ENCODE measurements at places on chromosomes 4 and X.

GRCh38 chr4:20764366-20764992 is 64.2 kb downstream of the PACRGL start:
- peak; percentile 25 for DNase-seq

DNA sequence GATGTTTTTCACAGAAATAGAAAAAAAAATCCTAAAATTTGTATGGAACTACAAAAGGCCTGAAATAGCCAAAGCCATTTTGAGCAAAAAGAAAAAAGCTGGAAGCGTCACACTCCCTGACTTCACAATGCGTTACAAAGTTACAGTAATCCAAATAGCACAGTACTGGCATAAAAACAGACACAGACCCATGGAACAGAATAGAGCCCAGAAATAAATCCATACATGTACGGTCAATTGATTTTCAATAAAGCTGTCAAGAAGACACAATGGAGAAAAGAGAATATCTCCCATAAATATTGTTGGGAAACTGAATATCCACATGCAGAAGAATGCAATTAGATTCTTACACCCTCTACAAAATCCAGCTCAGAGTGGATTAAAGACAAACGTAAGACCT is 208.2 kb downstream of the AFAP1 start:
- DNase-seq: no peak

GRCh38 chrX:150683536-150684146 is 9.6 kb upstream of the MTMR1 start:
- peak; percentile 35 for DNase-seq

DNA sequence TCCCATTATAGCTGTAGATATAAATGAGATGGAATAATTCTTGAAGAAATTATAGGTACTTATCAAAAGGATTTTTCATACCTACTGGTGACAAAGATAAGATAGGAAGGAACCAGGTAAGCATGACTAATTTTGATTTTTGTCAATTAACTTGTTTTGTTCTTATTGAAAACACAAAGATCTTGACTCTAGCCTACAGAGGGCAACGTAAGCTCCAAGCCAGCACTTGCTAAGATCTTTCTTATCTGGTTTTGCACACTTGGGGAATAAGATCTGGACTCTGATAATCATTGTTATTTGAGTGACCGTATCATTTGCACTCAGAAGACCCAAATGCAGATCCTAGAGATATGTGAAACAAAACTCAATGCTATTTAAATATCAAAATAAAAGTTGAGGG is 223.4 kb downstream of the VEGFC start:
- no peak for DNase-seq

DNA sequence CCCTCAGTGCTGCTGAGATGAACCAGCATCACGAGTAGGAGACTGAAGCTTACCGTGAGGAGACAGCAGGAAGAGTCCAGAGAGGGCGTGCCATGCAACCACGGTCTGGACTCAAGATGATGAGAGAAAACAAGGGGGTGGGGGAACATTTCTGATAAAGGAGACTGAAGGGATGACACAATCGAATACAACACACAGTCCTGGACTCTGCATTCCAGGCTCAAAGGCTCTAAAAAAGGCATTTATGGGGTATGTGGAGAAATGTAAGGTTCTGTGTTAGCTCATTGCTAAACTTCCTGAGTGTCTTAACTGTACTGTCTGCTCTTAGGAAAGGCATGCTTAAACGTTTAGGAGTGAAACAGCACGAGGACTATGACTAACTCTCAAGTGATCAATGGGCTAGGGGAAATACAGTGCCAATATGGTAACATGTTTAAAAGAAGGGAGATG is 20.6 kb upstream of the IRAK1 start:
- DNase-seq: peak; percentile 78

- DNase-seq: no peak
Measured at GRCh38 chrX:1593286-1594271, 2.2 kb downstream of the AKAP17A start.

GRCh38 chrX:41789374-41789773 is 65.4 kb downstream of the GPR82 start:
- no peak for DNase-seq

DNA sequence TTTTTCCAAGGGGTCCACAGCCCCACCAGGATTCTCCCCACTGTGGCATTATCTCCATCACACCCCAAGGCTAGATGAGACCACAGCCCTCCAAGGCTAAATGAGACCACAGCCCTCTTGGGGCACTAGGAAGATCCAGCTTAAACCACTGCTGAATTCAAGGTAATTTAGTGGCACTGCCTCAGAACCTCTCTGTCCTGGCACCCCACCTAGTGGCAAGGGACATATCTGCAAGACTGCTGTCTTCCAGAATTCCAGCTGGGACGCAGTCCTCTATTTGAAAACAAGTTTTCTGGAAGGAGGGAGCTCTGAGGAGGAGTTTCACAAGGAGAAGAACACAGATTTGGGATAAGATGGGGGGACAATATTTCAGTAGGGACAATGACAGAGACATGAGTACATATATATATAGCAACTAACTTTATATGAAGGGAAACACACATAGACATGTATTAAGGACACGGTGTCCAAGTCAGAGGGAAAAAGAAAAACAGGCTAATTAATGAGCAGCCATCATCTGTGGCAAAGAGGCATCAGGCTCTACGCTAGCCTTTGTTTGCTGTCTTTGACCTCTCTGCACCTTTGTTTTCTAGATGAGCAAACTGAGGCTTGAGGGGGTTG is 9.3 kb downstream of the CETN2 start:
- peak; percentile 20 for DNase-seq

GRCh38 chr4:48275247-48275646 is 5.6 kb upstream of the TEC start:
- DNase-seq: peak; percentile 24

DNA sequence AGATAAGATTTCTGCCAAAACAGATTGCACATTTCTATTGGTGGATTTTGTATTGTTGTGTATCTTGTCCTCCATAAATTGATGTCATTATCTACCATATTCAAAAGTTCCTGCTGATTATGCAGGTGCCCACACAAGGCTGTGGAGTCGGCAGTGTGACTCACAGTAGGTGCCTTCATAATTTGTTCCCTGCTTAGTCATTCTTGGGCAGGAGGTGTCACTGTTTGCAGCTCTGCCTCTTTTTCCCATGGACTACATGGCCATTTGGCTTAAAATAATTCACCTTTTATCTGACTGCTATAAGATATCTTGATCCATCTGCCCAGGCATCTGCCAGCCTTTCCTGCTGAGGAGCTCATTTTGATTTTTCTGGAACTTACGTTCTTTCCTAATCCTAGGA is 33.6 kb upstream of the ENPEP start:
- no peak for DNase-seq

DNA sequence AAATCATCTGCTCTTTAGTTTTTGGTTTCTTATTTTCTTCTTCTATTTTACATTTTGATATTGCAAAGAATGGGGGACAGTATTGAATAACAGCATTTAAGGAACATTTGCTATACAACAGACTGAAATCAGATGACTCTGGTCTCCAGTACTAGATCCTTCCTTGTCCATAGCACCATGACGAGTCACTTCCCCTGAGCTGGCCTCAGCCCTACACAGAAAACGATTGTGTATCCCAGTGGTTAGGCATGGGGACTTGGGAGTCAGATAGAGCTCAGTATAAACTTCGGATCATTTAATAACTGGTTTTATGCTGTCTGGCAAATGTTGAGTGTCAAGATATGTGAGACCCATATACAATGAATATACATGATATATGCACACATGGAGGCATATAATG is 44.7 kb upstream of the BEX4 start:
- peak; percentile 18 for DNase-seq

GRCh38 chr4:123288309-123289025 is 108.1 kb upstream of the SPRY1 start:
- no peak for DNase-seq

DNA sequence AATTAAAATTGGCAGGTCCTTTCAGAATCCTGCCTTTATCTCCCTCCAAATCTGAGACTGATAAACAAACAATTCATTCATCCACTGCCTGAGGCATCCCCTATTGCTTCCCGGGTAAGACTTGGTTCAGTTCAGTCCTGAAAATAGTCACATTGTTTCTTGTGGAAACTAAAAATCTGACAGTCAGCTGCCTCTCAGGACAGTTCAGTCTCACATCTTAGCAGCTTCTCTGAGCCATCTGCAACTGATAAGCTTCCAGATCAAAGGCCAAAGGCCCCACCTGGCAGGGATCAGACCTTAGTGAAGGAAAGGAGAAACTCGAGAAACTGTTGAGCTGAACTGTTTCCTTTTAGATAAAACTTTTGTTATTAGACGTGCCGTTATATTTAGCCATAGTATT is 264.5 kb downstream of the IL15 start:
- no peak for DNase-seq

DNA sequence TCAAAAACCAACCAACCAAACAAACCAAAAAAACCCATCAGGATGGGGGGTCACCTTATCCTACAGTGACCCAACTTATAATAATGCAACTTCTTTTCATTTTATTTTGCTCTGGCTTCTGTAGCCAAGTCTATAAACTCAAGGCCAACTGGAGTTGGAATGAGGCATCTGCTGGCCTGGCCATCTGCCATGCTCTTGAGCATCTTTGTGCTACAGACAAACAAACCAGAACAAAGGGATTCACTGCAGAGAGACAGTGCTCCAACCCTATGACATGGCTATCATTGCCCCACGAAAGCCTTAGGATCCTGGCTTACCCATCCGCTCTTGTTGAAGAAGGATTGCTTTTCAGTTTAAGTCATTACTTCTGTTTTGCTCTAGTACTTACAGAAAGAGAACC is 49.2 kb upstream of the SCRG1 start:
- DNase-seq: peak; percentile 51

DNA sequence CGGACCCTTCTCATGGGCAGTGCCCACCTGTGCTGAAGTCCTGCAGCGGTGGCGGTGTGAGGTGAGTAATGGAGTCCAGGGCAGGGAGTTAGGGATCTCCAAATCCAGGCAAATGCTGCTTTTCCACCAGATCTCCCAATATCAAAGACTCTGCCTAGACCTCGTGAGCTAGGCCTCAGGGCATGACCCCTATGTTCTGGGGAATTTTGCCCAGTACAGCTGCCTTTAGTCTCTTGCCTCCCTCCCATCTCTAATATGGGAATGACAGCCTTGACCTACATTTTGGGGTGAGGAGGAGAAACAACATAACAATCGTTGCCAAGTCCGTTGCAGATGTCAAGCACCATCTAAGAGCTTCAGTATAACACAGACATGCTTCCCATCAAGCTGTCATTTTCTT is 7.3 kb downstream of the PAK3 start:
- DNase-seq: no peak

- DNase-seq: no peak
Measured at GRCh38 chr4:139808808-139809756, 143.5 kb downstream of the MGST2 start.

DNA sequence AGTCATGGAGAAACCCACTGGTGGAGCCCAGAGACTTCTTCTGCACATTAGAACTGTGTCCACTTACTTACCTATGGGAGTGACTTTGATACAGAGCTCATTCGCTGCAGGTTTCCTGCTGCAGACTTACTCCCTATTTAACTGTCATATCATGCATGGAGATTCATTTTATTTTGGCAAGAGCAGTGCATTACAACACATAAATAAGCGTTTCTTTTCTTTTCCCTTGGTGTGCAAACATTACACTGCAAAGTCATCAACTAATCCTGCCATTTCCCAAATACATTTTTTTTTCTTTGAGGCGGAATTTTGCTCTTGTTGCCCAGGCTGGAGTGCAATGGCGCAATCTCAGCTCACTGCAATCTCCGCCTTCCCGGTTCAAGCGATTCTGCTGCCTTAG is 230.9 kb upstream of the SFRP2 start:
- no peak for DNase-seq

GRCh38 chr4:48905363-48906015 is 1.1 kb downstream of the OCIAD2 start:
- DNase-seq: peak; percentile 30

DNA sequence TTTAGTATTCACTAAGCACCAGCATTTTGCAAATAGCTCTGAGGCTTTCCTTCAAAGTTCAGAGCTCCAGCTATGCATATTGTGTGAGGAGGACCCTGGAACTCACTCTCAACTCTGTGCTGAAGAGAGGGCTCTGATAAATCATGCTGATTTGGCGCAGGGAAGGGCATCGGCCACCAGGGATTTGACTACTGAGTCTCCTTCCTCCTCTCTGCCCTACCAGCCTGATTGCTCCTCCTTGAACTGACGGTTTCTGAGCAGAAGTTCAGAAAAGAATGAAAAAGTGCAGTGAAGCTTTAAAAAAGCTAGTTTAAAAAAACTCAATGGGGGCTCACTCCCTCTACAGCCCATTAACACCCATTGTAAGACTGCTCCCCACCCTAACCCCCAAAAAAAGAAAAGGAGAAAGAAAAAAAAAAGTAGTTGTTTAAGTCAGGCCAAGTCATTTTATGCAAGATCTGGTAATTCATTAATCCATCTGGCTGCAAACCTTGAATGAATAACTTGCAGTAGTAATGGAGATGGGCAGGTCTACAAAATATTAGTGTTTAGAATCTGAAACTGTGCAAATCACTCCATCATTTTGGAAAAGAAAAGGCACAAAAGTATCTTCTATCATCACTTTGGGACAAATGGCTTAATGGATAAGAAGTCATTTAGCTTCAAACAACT is 13.3 kb downstream of the PPARGC1A start:
- DNase-seq: no peak

DNA sequence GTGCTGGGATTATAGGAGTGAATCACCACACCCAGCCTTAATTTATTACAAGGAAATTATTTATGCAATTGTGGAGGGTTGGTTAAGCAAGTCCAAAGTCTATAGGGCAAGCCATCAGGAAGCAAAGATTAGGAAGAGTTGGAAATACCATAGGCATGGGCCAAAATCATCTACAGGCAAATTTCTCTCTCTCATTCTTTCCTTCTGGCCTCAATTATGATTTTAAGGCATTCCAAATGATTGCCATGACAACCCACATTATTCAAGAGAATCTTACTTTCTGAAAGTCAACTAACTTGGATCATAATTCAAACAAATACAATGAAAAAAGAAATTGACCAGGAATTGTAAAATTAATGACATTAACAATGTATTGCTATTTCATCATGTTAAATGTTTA is 400.8 kb downstream of the GPM6A start:
- peak; percentile 48 for DNase-seq

Measured in fibroblast of skin of scalp (primary cell).